ENCODE measurements at places on chromosomes 6 and 20.

- DNase-seq = no peak
These were observed 16.8 kb downstream of the VEGFA start for GRCh38 chr6:43786664-43787329.

GRCh38 chr20:3672547-3673171, 9.2 kb downstream of the ADAM33 start:
- DNase-seq = no peak

DNA sequence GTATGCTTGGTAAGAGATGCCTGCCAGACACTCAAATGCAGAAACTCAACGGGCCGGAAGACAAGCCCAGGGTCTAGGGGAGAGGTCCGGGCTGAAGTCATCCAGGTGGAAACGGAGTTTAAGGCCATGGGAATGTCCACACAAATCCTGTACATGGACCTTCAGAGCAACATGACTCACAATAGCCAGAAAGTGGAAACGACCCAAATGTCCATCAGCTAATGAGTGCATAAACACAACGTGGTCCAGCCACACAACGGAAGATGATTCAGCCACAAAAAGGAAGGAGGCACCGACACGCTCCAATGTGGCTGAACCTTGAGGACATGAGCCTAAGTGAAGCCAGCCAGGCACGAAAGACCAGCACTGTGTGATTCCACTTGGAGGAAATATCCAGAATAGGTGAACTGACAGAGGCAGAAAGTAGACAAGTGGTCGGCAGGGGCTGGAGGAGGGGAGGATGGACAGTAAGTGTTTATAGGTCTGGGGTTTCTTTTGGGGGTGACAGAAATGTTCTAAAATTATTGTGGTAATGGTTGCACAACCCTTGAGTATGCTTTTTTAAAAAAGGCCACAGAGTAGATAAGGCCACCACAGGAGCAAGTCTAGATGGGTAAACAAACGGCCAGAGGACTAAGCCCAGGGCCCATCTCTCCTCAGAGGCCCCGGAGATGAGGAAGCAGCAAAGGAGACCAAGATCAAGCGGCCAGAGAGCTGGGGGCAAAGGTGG, 105.6 kb downstream of the PREX1 start:
- DNase-seq = no peak

DNA sequence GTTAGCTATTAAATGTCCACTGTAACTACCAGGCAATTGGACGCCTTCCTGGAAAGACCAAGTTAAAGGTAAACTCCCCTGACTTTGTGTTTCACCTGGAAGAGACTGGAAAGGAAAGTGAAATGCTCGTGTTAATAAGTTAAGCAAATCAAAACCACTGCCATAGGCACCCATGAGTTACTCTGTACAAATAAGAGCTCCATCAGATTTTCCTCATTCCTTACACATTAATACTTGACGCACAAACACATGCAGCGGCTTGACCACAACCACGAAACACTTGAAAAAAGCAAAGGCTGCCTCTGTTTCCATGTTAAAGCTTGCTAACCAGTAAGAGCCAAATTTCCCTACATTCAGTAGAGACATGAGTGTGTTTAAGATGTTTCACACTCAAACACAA, 19.8 kb downstream of the GCM1 start:
- DNase-seq = no peak

DNA sequence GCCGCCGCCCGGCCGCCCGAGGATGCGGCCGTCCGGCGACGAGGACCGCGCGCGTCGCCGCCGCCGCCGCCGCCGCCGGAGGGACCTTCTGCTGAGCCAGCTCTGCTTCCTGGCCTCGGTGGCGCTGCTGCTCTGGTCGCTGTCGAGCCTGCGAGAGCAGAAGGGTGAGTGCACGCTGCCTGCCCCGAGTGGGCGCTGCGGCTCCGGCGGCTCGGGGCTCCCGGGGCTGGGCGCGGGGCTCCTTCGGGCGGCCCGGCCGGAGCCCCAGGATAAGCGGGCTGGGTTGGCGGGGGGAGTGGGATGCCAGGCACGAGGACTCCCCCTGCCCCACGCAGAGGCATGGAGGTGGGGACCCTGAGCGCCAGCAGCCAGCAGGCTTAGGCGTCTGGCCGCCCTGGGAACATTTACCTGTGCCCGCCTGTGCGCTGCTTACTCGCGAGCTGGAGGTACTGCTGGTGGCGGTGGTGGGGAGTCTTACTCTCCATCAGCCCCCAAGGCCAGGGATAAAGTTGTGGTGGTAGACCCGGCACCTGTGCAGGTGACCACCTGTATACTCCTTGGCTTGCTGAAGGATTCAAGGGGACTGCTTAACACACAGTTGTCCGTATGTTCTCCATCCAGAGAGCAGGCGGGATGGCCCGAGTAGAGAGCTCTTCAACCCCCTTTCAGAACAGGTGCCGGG, 520 bp downstream of the SLC24A3 start:
- no peak for DNase-seq

DNA sequence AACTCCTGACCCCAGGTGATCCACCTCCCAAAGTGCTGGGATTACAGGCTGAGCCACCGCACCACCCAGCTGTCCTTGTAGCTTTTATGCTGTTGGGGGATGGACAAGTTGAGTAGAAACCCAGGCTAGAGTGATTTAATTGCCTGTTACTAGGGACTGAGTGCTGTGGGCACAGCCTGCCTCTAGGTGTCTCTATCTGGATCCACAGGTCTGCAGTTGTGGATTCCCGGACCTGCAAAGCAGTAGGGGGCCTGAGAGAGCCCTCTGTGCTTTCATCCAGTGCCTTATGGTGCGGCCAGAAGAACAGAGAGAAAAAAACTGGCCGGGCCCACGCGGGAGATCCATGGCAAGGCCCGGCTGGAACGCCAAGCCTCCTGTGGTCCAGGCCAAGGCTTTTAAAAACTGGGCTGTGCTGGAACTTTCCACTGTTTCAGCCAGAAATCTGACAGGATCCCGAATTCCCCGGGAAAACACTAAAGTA, 5.2 kb downstream of the SIRPA start:
- no peak for DNase-seq

DNA sequence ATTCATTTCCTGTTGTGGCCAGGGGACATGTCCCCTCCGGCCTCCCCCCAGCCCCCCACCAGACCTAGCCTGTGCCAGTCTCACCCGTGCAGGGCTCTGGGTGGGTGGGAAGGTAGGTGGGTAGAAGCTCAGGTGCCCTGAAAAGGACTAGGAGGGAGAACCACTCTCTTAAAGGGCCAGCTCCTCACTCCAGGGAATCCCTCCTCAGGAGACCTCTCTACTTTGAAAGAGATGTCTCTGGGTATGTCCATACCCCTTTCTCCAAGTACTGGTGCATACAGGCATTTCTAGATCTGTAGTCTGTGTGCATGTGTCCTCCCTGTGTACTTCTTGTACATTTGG, 60.8 kb upstream of the EPB41L1 start:
- DNase-seq = no peak

- DNase-seq = no peak
These were observed 30.9 kb downstream of the CHRNA4 start for GRCh38 chr20:63330084-63330760.

All from T-helper 17 cell (primary cell).